ENCODE measurements at places on chromosomes 7 and 10. TPM values are rescaled to one million over a fixed set of nuclear protein-coding genes. Genes with fewer than 3 reads are reported as not detected.

ADCY1 gene
- 0.16 TPM for total RNA-seq

AMZ1 gene
- under 0.01 TPM for total RNA-seq

CPN1 gene
- total RNA-seq, result not detected

CABCOCO1 gene
- total RNA-seq, result not detected

RADIL gene
- not detected for total RNA-seq

CDHR1 gene
- 3.0 TPM for total RNA-seq

SPAM1 gene
- not detected for total RNA-seq

VIPR2 gene
- total RNA-seq, result not detected

NUTM2A gene
- total RNA-seq, result 1.0 TPM

GHRHR gene
- total RNA-seq, result not detected

MEIG1 gene
- total RNA-seq, result not detected

CTAGE4 gene
- 0.46 TPM for total RNA-seq

Data from hair follicular keratinocyte (primary cell).